Testis (tissue), 5 donors: ENCODE measurements at places on chromosomes 12 and 14.

DNA sequence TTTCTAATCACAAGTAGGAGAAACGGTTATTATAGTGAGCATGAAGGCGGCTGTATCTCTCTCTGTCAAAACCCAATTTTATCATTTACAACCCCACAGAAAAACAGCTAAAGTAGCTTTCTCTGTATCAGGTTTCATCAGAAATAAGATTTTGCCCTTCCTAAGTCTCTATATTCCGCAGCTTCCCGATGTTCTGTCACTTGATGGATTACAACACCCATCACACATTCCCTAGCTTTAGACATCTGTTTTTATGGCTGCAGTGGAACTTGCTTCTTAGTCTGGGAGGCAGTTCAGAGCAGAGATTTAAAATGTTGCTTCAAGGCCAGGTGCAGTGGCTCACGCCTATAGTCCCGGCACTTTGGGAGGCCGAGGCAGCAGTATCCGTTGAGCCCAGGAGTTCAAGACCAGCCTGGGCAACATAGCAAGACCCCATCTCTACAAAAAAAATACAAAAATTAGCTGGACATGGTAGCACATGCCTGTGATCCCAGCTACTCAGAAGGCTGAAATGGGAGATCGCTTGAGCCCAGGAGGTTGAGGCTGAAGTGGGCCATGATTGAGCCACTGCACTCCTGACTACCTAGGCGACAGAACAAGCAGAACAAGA lies 27.6 kb upstream of the FOXN3 start:
- no peak for DNase-seq

DNA sequence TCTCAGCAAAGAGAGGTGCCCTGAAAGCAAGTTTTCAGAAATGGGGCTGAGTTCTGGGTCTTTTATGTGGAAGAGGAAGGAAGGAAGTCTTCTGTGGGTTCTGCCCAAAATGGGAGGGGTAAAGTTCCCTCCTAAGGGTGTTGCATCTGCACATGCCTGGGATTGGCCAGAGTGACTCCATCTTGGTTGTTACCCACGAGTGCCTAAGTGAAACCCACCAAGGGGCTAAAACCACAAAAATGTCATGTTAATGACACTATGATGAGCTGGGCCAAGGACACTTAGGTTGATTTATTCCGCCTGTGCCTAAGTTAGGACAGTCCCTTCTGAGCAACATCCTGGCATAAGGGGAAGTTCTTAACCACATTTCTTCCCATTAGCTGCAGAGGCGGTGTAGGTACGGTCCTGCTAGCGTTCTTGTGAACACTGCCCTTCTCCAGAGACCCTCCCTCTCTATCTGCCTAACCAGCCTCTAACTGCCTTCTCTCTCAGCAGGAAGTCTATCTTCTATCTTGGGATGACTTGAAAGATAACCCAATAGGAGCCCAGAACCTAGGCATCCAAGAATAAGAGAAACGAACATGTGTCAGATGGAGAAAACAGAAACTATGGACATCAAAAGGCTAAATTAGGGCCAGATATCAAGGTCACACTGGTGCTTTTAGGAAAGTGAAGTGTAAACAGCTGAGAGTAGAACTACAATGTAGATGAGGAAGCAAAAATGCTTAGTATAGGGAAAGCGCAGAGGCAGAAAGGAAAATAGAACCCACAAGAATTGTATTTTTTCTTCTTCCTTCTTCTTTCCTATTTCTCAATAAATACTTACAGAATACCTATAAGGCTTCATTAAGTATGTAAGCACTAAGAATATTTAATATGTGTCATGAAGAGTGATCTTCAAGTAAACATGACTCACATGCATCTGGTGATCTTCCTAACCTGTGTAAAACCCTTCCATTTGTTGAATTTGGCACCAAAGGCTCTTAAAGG lies 104.2 kb upstream of the AMN1 start:
- DNase-seq, result no peak

DNA sequence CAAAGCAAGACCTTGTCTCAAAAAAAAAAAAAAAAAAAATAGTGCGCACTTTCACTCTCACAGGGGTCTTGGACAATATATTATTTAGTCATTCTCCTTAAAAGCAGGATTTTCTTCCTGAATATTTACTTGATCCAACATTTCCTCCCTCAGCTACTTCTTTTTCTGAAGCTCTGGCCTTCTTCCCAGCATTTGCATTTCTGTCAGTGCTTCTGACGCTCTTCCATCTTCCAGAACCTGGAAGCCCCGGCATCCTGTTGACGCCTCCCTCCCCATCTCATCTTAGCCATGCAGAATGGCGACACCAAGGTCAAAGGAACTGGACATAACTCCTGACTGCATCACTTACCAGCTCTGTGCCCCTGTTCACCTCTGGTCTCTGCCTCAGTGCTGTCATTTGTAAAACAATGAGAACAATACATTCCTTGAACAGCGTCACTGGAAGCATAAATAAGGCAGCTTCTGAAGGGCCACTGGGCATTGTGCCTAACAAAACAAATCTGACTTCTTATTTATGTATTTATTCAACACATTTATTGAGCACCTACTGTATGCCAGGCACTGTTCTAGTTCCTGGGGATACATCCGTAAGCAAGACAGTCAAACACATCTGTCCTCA lies 90.9 kb upstream of the MDM1 start:
- no peak for DNase-seq

- no peak for DNase-seq
These were observed 265.9 kb upstream of the NOVA1 start for GRCh38 chr14:26863736-26864135.

- DNase-seq, result no peak
These were observed 5.5 kb upstream of the RNASE1 start for GRCh38 chr14:20808162-20808483.

- no peak for DNase-seq
These were observed 90.7 kb downstream of the APAF1 start for GRCh38 chr12:98735821-98736220.

DNA sequence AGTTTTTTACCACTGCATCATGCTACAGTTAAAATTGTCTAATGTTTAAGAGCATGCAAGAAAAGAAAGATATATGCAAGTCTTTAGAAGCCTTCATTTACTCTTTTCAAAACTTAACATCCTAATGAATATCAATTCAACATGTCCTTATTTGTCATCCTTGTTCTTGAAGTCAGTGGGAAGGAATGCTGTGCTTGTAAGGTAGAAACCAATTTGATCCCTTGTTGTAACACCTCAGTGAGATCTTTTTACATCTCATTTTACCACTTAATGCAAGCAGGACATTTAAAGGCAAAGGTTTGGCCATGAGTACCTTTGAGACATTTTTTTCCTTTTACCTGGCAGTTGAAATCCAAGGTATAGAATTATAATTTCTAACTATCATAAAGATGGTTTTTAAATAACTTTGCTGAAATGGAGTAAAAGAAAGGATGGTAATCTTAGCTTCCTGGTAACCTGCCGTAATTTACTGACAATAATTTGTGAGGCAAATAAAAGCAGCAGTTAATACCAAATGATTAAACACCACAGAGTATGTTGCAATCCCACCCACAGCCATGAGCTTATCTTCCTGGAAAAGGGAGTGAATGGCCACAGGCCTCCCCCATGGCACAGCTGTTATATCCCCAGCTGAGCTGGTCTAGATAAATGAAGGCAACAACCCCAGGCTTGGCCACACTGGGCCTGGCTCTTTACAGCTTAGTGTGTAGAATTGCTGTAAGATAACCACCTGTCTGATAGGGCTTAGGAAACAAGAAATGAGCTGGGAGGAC lies 33.2 kb upstream of the STRN3 start:
- peak; percentile 41 for DNase-seq

- no peak for DNase-seq
These were observed 484 bp downstream of the RIC8B start for GRCh38 chr12:106774808-106775524.

DNA sequence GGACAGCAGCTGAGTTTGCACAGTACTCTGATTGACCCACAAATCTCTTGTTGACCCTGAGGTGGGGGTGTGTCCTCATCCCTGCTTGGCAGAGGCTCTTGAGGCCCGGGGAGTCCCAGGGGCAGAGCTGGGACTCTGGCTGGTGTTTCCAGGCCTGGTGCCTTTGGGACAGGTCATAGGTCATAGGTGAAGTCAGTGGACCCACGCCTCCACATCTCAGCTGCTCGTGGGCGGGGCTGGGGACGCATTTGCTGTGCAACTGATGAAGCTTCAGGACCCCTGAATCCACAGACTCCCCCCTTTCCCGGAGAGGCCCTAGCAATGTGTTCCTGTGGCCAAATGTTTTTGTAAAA lies 408 bp upstream of the CACNA2D4 start:
- no peak for DNase-seq

GRCh38 chr12:29698756-29699155 lies 85.0 kb downstream of the TMTC1 start:
- DNase-seq, result no peak

GRCh38 chr14:61643555-61643954 lies 51.8 kb upstream of the HIF1A start:
- DNase-seq, result no peak

GRCh38 chr14:99737451-99737951 lies 53.4 kb downstream of the CYP46A1 start:
- DNase-seq, result peak; percentile 81

GRCh38 chr12:24278832-24279231 lies 329.4 kb upstream of the SOX5 start:
- no peak for DNase-seq

DNA sequence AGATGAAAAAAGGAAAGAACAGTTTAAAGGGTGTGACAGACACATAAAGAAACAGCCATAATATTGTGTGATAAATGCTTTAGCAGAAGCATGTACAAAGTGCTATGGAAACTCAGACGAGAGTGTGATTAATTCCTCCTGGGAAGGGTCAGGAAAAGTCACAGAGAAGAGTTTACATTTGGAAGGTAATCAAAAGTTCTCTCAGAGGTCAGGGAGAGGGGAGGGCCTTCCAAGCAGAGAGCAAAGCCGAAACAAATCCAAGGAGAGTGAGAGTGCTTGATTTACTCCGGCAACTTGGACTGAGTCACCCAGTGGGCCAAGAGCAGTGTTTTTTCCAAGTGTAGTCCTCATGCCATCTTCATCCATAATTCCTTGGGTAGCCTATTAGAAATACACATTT lies 108.3 kb downstream of the IGF1 start:
- DNase-seq, result no peak

DNA sequence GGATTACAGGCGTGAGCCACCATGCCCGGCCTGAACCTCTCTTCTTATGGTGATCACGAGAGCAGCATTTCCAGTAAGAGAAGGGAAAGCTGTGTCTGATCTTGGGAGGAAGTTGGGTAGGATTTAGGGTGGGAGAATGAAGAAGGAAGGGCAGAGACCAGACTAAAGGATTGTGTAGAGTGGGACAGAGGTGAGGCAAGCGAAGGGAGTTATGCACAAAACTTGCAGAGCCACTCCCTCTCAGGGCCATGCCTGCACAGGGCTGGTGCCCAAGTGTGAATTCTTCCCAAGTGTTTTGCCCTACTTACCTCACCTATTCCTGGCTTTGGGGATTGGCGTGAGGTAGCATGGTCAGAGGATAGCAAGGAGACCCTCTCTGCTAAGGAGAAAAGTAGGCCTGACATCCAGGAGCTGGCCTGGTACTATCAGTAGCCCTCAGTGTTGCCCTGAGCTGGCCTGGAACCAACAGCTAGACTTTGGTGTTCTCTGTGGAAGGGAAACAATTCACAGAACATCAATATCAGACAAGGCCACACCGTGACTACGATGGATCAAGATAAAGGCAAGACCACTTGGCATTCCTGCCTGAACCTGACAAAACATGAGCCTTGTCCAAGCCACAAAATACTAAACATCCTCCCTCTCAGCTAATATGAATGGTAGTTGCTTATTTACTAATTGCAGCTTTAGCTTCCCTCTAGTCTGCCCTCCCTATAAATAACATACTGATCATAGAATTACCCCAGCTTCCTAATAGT lies 201.0 kb upstream of the AMIGO2 start:
- DNase-seq, result no peak

DNA sequence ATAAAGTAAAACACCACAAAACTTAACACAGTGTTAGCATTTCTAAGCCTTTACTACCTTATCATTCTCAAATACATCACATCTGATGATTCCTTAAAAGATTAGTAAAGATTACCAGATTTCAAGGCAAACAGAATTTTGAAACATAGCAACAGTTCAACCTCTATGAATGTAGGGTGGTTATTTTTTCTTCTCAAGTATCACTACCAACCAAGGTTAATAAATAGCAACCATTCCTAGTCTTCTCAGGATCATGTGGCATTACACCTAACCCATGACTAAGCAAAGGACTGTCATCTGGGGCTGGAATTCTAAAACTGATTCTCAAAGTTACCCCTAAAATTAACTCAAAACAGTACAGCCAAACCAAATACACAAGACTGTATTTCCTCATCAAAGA lies 39.4 kb upstream of the CSRNP2 start:
- DNase-seq, result no peak

DNA sequence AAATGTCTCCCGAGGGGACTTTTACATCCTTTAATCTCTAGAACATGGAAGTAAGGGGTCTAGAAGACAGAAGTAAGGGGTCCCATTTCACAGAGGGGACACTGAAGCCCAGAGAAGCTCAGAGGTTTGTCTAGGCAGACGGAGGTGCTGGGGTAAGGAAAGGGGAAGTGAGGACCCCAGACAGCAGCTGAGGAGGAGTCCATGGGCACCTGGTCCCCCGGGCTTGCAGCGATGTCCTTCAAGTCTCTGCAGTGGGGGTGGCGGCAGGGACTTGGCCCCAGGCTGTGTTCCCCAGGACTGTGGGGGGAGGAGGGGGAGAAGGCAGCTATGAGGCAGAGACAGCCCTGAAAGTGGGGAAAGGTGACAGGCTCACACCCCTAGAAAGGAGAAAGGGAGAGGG lies 30.7 kb downstream of the DTX1 start:
- DNase-seq, result no peak

GRCh38 chr14:76531821-76532318 lies 155.9 kb downstream of the ESRRB start:
- no peak for DNase-seq

- no peak for DNase-seq
These were observed 53.6 kb downstream of the AKAP6 start for GRCh38 chr14:32382704-32383103.

GRCh38 chr12:132196038-132196872 lies 52.0 kb downstream of the NOC4L start:
- DNase-seq, result no peak

GRCh38 chr14:44982594-44982993 lies 20.6 kb downstream of the TOGARAM1 start:
- no peak for DNase-seq

DNA sequence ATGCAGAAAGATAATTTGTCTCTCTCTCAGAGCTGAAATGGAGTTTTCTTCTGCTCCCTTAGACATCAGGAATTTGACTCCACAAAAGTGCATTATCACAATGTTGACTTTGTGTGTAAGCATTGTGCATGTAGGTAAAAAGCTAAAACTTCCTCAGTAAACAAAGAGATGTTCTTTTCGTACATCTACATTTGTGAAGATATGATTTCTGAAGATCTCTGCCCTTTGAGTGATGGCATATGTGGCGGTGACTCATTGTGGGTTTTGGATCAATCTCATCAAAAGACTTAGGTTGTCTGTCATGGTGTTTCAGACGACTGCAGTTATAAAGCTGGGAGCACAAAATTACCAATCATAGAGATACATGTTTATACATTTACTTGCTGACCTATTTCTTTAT lies 411.4 kb upstream of the LMO3 start:
- DNase-seq, result no peak

DNA sequence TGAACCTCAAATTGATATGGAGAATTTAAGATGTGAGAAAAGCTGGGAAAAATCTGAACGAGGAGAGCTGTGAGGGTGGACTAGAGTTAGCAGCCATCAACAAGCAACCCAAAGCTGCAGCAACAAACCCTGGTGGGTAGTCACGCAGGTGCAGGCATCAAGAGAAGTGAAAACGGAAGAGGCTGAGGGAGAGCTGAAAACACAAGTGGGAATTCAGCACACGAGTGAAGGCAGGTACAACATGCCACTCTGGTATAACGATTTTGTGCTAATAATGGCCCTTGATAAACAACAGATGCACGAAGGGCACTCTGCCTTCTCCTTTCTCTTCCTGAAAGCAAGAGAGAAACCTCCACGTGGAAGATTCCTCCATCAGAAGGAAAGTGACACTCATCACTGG lies 11.5 kb downstream of the TCL1B start:
- no peak for DNase-seq
